T-helper 22 cell (primary cell): ENCODE measurements at places on chromosomes 4 and X.

GRCh38 chrX:81168391-81168790, 33.3 kb downstream of the HMGN5 start:
- no peak for DNase-seq

GRCh38 chrX:112844250-112844649, 3.6 kb upstream of the AMOT start:
- DNase-seq: no peak

GRCh38 chr4:170721812-170722373, 632.1 kb upstream of the AADAT start:
- no peak for DNase-seq

- DNase-seq: no peak
Observed at GRCh38 chr4:137156054-137156453, 376.2 kb downstream of the PCDH18 start.

DNA sequence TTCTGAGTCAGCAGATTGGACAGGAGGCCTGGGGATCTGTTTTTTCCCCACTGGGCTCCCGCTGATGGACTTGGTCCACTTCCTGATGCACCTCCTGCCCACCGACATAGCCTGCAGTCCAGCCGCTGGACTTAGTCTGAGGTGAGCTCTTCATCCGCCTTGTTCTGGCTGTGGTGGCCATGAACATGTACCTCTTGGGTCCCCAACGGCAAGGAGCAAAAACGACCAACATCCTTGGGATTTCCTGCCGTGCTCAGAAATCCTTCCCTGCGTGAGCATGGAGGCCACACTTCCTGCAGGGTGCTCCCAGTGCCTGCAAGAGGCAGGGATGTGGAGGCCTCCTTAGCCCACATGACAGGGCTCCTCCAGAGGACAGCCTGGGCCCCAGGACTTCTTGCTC, 76.8 kb downstream of the CRMP1 start:
- DNase-seq: no peak

DNA sequence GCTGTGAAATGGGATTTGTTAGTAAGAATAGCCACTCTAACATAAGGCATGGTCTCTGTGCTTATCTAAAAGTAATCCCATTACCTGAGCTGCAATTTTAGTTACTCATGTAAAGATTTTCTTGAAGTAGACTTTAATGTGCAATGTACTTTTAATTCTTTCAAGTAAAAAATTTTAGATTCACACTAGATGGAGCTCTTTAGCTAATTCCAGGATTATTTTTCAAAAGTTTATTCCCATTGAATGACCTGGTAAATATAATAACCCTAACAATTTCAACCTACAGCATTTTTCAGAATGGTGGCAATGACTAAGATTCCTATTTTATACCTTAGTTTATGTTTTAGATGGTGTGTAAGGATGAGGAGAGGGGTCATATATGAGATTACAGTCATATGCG, 18.1 kb downstream of the USP38 start:
- no peak for DNase-seq

DNA sequence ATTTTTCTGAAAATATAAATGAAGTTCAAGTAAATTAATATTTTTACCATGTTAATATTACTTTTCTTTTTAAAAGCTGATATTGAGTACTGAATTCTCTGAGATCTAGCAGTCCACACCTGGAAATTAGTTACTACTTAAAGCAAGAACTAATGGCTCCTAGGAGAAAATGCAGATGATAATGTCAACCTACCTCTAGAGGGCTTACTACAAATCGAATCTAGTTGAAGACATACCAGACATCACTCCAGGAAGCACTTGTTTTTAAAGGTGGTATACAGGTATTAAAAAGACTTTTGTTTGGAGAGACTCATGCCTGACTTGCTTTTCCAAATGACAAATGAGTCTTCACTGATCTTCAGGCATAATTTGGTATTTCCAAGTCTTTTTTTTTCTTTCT, 516.4 kb upstream of the BOD1L1 start:
- DNase-seq: no peak

DNA sequence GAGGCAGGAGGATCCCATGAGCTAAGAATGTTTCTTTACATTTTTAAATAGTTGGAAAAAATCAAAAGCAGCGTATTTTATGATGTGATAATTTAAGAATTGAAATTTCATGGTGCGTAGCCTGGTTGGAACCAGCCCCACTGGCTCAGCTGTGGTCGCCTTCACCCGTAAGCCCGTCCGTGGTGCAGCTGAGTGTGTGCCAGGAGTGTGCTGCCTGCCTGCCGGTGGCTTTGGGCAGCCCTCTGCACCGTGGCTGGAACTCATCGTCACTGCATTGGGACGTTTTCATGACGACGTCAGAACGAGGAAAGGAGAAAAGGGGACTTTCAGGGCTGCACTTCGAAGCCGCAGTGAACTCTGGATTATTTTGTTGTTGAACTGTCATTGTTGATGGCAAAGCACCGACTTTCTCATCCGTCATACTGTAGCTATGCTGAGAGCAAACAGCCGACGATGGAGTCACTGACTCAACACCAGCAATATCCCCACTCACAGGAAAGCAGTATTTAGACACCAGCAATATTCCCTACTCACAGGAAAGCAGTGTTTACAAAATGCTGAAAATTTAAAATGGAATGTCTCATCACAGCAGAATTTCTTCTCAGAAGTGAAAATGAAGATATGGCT, 35.1 kb downstream of the PCGF3 start:
- no peak for DNase-seq

GRCh38 chrX:148878371-148878770, 378.0 kb downstream of the AFF2 start:
- no peak for DNase-seq

DNA sequence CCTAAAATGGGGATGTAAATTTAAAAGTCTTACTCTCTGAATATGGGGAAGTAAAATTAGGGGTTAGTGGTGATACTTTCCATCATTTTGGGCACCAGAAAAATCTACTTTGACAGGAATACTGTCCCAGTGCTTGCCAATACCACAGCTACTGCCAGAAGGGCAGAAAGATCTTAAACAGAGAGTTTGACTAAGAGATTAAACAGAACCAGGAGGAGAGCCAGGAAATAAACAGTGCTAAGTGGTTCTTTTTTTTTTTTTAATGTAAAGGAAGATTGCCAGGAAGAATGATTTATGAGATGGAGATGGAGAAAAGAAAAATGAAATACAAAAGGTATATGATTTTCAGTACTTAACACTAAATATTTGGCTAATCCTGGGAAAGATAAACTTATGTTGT, 126.8 kb downstream of the RTL3 start:
- DNase-seq: no peak
